ENCODE measurements at places on chromosomes 4 and X.

DNA sequence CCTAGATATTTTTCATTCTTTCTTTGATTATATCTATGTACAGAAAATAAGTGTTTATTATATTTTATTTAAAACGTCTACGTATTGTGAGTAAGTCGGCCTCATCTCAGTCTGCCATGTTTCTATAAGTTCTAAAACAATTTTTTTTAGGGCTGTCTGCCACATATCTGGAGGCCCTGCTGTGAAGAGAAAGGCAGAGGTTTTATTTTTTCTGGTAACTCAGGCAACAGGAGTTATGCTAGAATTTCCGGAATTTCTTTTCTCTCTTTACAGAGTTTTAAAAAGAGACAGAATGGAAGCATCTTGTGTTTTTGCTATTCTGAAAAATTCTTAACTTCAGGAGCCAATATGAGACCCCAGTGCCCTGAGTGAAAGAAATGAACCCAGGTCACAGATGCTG is 1124.0 kb upstream of the TENM3 start:
- H3K27me3 ChIP-seq = no peaks in the 10 kb centered on the region
- DNase-seq = no peak
- H3K27ac ChIP-seq = no peak overlapping the region
- H3K36me3 ChIP-seq = no peaks in the 10 kb centered on the region
- H3K4me1 ChIP-seq = no peaks in the 10 kb centered on the region
- no peak overlapping the region for H3K4me3 ChIP-seq

DNA sequence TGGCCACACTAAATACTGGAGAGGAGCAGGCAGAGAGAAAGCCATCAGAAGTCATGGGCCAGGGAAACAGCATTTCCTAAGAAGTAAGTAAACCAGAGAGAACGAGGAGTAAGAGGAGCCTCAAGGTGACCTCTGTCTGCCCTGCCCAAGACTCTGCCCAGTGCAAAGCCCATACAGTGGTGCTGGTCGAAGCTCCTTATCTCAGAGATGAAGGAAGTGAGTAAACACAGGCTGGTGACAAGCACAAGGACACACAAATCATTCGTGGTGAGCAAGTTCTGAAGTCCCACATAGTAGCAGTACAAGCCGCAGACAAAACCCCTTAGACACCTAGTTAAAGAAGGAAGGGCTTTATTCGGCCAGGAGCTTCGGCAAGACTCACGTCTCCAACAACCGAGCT is 62.7 kb downstream of the DCTD start:
- H3K4me3 ChIP-seq = no peak overlapping the region
- H3K4me1 ChIP-seq = no peaks in the 10 kb centered on the region
- H3K36me3 ChIP-seq = no peaks in the 10 kb centered on the region
- H3K27ac ChIP-seq = no peak overlapping the region

DNA sequence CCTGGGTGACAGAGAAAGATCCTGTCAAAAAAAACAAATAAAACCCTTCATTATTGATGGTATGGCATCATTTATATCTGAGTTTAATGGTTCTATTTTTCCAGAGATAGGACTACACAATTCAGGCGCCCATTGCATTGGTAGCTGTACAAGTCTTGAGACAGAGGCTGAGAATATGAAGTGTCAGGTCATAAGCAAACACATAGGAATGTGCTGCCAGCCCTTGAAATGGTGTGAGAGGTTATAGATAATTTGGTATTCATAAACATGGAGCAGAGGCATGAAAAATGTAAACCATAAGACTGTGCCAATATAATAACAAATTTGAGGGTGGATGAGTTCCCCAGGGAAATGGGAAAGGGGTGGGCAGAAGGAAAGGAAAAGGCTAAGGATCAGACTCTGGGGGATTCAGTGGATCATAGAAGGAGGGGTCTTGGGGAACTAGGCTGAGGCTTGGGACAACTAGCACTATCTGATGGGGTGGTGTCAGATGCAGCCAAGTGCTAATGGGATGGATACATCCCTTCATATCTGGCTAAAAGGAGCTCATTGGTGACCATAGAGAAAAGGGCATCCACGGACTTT is 50.8 kb downstream of the MAOA start:
- no peaks in the 10 kb centered on the region for H3K4me1 ChIP-seq
- no peak overlapping the region for H3K4me3 ChIP-seq
- H3K36me3 ChIP-seq = no peaks in the 10 kb centered on the region
- H3K27ac ChIP-seq = no peak overlapping the region
- DNase-seq = no peak

GRCh38 chr4:111048316-111048715 is 425.4 kb upstream of the PITX2 start:
- H3K36me3 ChIP-seq = no peaks in the 10 kb centered on the region
- H3K27me3 ChIP-seq = no peaks in the 10 kb centered on the region
- H3K4me3 ChIP-seq = no peak overlapping the region
- DNase-seq = no peak
- H3K27ac ChIP-seq = no peak overlapping the region
- H3K4me1 ChIP-seq = no peaks in the 10 kb centered on the region

DNA sequence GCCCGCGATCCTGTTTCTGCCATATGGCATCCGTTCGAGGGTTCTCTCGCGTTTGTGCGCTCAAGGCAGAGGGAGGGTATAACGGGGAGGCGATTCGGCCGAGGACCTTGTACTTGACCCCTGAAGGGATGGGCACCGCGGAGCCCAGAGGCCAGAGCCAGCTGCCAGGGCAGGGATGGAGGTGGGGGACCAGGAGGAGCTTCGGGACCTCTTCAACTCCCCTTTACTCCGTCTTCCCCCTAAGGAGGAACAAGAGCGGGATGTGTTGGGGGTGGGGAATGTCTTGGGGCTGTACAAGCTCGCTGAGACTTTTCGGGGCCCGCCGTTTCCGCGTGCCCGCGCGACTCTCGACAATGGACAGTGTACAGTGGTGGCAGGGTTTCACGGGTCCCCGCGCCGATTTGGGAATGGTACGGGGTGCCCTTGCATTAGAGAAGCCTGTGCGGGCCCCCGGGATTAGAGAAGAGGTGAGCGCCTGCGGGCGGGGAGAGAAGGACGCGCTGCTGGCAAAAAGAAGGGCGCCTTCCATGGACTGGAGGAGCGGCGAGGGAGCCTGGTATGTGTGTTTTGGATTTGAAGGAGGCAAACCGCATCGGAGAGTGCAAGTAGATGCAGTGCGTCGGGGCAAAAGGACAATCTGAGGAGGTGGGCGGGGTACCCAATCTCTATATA is 760 bp downstream of the UGT8 start:
- H3K4me3 ChIP-seq = peak overlapping the region; percentile 43
- DNase-seq = peak; percentile 71
- peaks cover 9% of the 10 kb centered on the region for H3K4me1 ChIP-seq
- H3K36me3 ChIP-seq = no peaks in the 10 kb centered on the region

GRCh38 chr4:138577145-138577544 is 335.0 kb upstream of the SLC7A11 start:
- no peaks in the 10 kb centered on the region for H3K27me3 ChIP-seq
- no peaks in the 10 kb centered on the region for H3K4me1 ChIP-seq
- H3K4me3 ChIP-seq = no peak overlapping the region
- no peak for DNase-seq
- no peak overlapping the region for H3K27ac ChIP-seq

DNA sequence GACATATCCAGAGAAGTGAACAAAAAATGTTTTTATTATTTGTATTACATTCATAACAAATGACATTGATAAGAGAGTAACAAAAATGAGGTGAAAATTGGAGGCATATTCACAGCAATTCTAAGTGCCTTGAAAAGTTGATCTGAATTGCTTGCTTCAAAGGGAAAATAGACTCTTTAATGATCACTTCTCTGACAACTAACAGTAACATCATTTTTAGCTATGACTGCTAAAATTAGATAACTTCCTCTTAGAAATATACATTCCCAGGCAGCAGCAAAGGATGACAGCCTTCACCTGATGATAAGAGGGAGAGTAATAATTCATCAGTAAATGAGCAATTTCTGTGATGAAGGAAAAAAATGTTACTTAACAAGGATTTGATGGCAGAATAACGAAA is 472.5 kb downstream of the PCDH10 start:
- no peaks in the 10 kb centered on the region for H3K4me1 ChIP-seq
- H3K27me3 ChIP-seq = no peaks in the 10 kb centered on the region
- no peaks in the 10 kb centered on the region for H3K36me3 ChIP-seq

- DNase-seq = no peak
- H3K27me3 ChIP-seq = no peaks in the 10 kb centered on the region
- H3K27ac ChIP-seq = no peak overlapping the region
- no peaks in the 10 kb centered on the region for H3K4me1 ChIP-seq
These were observed 164.9 kb downstream of the DTHD1 start for GRCh38 chr4:36446275-36446674.

DNA sequence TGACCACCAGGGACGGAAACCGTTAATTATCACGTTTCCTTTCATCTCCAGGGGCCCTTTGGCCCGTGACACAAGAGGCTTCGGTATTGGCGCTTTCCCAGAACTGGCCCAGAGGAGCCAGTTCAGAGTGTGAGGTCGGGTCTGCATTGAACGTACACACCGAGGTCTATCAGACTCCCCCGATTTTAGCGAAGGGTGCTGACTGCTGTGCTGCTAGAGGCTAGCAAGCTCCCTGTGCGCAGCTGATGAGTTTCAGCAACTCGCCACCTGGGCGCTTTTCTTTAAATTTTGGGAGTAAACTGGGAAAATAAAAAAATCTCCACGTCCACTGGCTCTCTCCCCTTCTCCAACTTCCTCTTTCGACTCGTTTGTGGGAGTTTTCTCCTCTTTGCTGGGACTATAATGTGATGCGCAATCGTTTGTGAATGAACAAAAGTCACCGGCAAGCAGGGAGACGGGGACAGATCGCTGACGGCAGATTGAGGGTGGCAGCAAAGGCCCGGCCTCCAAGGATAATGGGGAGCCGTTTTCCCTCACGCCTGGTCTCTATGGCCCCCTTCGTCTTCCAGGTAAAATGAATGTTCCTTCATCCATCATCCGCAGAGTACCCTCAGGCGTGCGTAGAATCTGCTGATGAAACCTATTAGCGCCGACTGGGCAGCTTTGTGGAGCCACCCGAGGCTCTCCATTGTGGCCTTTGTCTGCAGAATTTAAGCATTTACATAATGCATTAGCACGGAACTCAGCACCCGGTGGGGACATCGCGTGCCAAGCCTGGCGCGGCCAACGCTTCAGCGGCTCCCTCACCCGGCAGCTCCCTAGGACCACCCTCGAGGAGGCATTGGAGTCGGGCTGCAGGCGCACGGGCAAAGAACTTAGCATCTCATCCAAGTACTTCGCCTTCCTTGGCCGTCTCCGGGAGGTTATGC is 1.6 kb upstream of the LRAT start:
- peaks cover 19% of the 10 kb centered on the region for H3K27me3 ChIP-seq
- no peak overlapping the region for H3K27ac ChIP-seq
- H3K4me1 ChIP-seq = peaks cover 13% of the 10 kb centered on the region
- H3K36me3 ChIP-seq = no peaks in the 10 kb centered on the region

- H3K36me3 ChIP-seq = no peaks in the 10 kb centered on the region
- no peaks in the 10 kb centered on the region for H3K27me3 ChIP-seq
- DNase-seq = no peak
- no peaks in the 10 kb centered on the region for H3K4me1 ChIP-seq
- H3K27ac ChIP-seq = no peak overlapping the region
These were observed 40.5 kb downstream of the CEP44 start for GRCh38 chr4:174324236-174324635.

- H3K4me1 ChIP-seq = no peaks in the 10 kb centered on the region
- no peak overlapping the region for H3K27ac ChIP-seq
- H3K27me3 ChIP-seq = no peaks in the 10 kb centered on the region
- no peak overlapping the region for H3K4me3 ChIP-seq
- no peak for DNase-seq
These were observed 256.1 kb upstream of the ADGRL3 start for GRCh38 chr4:60944060-60944459.

DNA sequence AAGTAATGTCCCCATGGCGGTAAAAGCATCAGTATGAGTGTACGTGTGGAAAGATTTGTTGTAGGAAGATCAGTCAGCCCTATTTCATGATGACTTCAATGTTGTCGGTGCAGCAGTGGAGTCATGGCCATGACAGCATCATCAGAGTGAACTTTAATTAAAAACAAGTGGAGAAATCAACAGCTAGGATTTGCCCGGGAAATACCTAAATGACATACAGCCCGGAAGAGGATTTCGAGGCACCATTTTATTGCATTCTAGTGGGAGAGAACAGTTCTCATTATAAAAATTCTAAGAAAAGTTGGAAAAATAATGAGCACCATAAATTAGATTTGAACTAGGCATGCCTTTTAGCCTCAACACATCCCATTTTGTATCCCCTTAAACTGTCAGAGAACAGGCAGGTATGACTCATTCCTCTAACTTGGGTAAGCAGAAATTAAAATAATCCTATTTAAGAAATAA is 170.1 kb downstream of the SHROOM3 start:
- H3K27ac ChIP-seq = no peak overlapping the region
- H3K4me1 ChIP-seq = no peaks in the 10 kb centered on the region
- H3K4me3 ChIP-seq = no peak overlapping the region
- no peak for DNase-seq

- no peak overlapping the region for H3K27ac ChIP-seq
- DNase-seq = no peak
- H3K36me3 ChIP-seq = no peaks in the 10 kb centered on the region
These were observed 45.4 kb downstream of the MBNL3 start for GRCh38 chrX:132443196-132444135.

- H3K4me3 ChIP-seq = no peak overlapping the region
- no peaks in the 10 kb centered on the region for H3K4me1 ChIP-seq
- DNase-seq = no peak
These were observed 286.3 kb upstream of the UGT8 start for GRCh38 chr4:114312338-114312737.

- no peak overlapping the region for H3K4me3 ChIP-seq
- no peak for DNase-seq
- H3K36me3 ChIP-seq = no peaks in the 10 kb centered on the region
- no peaks in the 10 kb centered on the region for H3K4me1 ChIP-seq
These were observed 49.2 kb downstream of the FBXW7 start for GRCh38 chr4:152486429-152487389.

DNA sequence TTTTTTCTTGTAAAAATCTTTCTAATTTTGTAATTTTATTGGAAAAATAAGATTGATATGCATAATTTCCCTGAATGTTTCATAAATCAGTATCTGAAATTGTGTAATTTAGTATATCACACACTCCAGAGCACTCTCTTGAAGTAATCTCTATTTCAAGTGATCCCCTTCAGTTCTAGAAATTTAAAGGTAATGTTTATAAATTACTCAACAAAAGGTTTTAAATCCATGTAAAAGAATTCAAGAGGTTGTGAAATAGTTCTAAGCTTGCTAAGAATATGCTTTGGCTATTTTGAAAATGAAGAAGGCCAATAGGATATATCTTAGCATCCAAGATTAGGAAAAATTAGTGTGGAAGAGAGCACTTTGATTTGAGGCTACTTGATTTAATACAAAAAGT is 28.2 kb downstream of the SMARCAD1 start:
- H3K27me3 ChIP-seq = no peaks in the 10 kb centered on the region
- H3K4me1 ChIP-seq = no peaks in the 10 kb centered on the region
- no peak overlapping the region for H3K4me3 ChIP-seq
- no peaks in the 10 kb centered on the region for H3K36me3 ChIP-seq

- H3K4me3 ChIP-seq = no peak overlapping the region
- no peak for DNase-seq
- H3K36me3 ChIP-seq = no peaks in the 10 kb centered on the region
- no peak overlapping the region for H3K27ac ChIP-seq
- no peaks in the 10 kb centered on the region for H3K4me1 ChIP-seq
- no peaks in the 10 kb centered on the region for H3K27me3 ChIP-seq
These were observed 44.2 kb upstream of the SHOX start for GRCh38 chrX:586351-586750.

- no peaks in the 10 kb centered on the region for H3K36me3 ChIP-seq
- no peaks in the 10 kb centered on the region for H3K27me3 ChIP-seq
- H3K4me3 ChIP-seq = no peak overlapping the region
These were observed 2082.8 kb upstream of the TENM3 start for GRCh38 chr4:180160195-180160983.

- DNase-seq = no peak
- no peaks in the 10 kb centered on the region for H3K4me1 ChIP-seq
- no peaks in the 10 kb centered on the region for H3K36me3 ChIP-seq
- no peak overlapping the region for H3K27ac ChIP-seq
- no peak overlapping the region for H3K4me3 ChIP-seq
- no peaks in the 10 kb centered on the region for H3K27me3 ChIP-seq
These were observed 52.5 kb downstream of the SNX25 start for GRCh38 chr4:185261946-185262345.
